LHCN-M2 (cell line): ENCODE measurements at places on chromosomes 2 and 18.
A peak's percentile ranks its signal among the peaks of the same experiment; 100 is the strongest.

- DNase-seq, result no peak
Measured at GRCh38 chr2:854460-854859, 96.2 kb upstream of the SNTG2 start.

- DNase-seq, result no peak
Measured at GRCh38 chr2:1499033-1499795, 86.0 kb downstream of the TPO start.

DNA sequence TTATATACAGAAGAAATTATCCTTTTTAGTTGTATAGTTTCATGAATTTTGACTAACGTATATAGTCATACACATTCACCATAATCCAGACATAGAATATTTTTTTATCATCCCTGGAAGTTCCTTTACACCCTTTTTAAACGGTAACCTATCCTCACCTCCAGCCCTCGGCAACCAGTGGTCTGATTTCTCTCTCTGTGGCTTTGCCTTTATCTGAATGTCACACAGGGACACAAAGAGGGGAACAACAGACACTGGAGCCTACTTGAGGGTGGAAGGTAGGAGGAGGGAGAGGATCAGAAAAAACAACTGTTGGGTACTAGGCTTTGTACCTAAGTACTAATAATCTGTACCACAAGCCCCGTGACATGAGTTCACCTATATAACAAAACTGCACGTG, 191.9 kb downstream of the MC4R start:
- no peak for DNase-seq

DNA sequence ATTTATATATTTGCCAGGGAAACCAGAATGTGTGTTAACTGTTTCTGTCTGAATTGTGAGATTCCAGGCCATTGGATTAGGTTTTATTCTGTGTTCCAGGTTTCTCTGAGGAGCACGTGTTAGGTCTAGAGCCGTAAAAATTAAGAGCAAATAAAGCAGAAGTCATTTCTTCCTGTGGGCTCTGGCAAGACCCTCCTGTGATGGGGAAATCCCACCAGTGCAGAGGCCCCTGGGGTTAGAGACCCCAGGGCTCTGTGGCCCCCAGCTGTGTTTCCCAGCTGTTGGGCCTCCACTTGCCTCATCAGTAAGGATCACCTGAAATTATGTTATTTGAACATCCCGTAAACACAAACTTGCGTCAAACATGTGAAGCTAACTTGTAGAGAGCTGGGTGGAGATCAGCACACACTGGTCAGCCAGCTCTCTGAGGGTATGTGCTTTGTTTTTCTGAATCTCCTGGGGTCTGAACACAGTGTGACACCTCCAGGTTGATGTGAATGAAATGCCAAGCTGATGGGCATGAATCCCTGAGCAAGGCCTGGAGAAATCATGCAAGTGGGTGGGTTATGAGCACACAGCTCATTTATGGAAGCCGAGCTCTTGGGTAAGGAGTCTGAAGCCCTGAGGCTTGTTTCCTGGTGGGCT, 50.3 kb downstream of the HK2 start:
- DNase-seq, result no peak

DNA sequence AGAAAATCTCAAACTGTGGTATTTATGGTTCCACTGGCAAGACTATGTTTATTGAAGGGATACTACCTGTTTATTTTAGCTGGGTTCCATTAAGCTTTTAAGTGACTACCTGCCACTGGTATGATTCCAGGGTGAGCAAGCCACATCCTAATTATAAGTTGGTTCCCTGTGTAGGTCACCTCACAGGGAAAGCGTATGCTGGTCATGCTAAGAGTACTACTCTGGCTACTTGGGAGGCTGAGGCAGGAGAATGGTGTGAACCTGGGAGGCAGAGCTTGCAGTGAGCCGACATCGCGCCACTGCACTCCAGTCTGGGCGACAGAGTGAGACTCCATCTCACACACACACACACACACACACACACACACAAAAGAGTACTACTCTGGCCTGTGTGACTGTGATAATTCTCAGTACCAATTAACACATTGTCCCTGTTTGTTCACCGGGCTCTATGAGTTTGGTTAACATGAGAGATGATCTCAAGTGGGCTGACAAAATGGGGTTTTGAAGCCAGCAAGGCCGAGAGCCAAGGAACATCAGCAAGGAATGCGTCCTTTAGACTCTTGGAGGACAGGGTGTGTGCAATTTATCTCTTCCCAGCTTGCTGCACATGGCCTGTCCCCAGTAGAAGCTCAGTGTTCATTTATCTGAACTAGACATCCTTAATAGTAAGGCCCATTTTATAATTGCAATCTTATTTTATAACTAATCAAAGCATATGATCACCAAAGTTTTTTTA, 15.2 kb upstream of the ITSN2 start:
- DNase-seq, result no peak

DNA sequence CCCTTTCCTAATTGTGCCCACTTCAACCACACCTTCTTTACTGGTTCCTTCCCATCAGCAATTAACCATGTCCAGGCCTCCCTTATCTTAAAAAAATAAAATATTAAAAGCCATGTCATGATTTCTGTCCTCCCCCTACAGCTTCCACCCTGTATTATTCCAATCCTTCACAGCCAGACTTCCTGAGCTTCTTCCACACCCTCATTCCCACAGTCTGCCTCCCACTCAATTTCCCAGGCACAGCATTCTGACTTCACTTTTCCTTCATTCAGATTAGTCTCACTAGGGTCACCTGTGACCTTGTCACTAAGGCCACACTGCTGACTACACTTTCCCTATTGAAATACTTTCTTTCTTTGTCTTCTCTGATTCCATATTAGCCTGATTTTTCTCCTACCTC, 159.4 kb downstream of the DIS3L2 start:
- DNase-seq, result no peak

DNA sequence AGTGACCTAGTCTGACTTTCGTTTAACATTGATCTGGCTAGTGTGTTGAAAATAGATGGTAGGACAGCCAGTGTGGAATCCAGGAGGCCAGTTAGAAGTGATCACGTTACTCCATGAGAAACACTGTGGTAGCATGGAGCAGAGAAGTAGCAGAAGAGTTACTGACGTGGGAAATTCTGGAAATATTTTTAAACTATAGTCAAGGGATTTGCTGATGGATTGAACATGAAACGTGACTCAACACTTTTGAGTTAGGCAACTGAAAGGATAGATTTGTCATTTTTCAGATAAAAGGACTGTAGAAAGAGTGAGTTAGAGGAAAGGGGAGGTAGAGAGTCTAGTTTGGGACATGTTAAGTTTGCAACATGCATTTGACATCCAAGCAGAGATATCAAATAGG, 130.4 kb downstream of the IRS1 start:
- DNase-seq, result no peak

DNA sequence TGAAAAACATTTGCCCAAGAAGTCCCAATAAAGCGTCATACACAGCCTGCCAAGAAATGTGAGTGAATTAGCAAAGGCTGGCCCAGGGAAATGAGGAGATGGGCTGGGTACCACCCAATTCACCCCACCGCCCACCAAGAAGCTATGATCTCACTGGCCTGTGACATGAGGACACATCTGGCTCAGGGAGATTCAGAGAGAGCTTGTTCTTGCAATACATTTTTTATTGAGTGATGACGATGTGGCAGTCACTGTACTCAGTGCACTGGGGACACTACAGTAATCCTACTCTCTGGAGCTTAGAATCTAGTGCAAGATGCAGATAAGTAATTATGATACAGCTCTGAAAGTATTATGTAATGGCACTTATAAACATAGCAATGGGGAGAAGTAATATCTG, 64.6 kb upstream of the IGFBP2 start:
- DNase-seq, result no peak

GRCh38 chr2:96947949-96948833, 38.2 kb downstream of the FAM178B start:
- no peak for DNase-seq

DNA sequence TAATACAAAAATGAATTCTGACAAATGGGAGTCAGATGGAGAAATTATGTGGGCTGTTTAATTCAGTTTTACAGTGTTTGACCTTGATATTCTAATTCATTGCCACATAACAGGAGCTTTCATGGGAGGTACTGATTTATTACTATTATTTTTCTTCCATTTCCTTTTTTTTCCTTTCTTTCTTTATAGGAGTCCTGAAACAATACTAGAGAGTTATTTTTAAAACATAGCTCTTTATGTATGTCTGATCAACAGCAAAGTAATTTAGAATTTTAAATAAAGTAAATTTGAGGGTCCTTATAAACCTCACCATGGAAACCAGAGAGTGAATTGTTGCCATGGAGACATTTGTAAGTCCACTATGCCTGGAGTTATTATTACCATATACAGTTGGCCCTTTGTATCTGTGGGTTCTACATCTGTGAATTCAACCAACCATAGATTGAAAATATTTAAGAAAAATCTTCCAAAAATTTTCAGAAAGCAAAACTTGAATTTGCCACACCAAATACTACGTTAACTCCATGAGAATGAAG, 40.9 kb upstream of the PPP4R1 start:
- no peak for DNase-seq

DNA sequence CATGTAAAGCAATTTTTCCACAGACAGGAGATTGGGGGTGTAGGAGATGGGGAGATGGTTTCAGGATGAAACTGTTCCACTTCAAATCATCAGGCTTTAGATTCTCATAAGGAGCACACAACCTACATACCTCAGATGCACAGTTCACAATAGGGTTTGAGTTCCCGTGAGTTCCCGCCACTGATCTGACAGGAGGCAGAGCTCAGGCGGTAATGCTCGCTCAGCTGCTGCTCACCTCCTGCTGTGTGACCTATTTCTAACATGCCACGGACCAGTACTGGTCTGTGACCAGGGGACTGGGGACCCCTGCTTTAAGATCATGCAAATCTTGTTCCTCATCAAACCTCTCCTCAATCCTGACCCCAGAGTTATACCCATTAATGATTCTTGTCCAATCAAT, 70.1 kb downstream of the RPE start:
- no peak for DNase-seq

DNA sequence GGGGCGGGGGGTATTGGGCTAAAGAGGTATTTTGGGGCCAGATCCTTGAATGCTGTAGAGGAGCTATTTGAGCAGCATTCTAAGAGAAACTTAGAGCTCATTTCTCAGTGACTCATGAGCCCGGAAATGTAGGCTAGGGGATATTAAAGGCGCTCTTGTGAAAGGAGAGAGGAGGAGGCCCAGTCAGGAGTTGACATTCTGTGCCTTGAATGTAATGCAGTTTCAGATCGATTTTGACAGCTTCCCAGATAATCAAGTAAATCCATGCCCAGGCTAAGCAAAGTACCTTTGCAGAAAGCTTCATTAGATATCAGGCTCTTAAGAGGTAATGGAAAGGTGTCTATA, 1.5 kb downstream of the CAB39 start:
- DNase-seq, result peak; percentile 74

GRCh38 chr2:214674278-214674677, 135.2 kb downstream of the BARD1 start:
- no peak for DNase-seq

DNA sequence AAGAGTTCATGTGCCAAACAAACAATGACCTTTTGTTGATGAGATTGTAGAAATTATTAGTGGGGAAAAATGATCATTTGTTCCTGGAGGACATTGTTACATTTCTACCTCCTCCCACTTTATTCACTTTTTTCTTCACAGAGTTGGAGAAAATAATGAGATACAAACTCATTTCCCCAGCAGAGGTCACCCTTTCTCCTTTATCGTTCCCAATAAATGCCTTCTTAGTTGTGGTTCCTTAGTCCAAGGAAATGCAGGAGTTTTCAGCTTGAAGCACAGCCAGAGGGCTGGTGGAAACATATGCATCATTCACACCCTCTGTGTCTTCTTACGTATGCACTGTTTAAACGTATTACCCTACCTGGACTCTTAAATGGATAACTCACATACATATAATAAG, 108.8 kb downstream of the SLC4A3 start:
- peak; percentile 67 for DNase-seq

- DNase-seq, result no peak
Measured at GRCh38 chr2:176979981-176980710, 232.4 kb upstream of the HNRNPA3 start.

- DNase-seq, result no peak
Measured at GRCh38 chr2:155547571-155547970, 785.0 kb downstream of the NR4A2 start.

- DNase-seq, result no peak
Measured at GRCh38 chr2:120851116-120851773, 115.6 kb downstream of the GLI2 start.

- no peak for DNase-seq
Measured at GRCh38 chr2:217419055-217419671, 559.3 kb upstream of the TNP1 start.

- no peak for DNase-seq
Measured at GRCh38 chr2:113060396-113060795, 1.4 kb downstream of the IL36RN start.

DNA sequence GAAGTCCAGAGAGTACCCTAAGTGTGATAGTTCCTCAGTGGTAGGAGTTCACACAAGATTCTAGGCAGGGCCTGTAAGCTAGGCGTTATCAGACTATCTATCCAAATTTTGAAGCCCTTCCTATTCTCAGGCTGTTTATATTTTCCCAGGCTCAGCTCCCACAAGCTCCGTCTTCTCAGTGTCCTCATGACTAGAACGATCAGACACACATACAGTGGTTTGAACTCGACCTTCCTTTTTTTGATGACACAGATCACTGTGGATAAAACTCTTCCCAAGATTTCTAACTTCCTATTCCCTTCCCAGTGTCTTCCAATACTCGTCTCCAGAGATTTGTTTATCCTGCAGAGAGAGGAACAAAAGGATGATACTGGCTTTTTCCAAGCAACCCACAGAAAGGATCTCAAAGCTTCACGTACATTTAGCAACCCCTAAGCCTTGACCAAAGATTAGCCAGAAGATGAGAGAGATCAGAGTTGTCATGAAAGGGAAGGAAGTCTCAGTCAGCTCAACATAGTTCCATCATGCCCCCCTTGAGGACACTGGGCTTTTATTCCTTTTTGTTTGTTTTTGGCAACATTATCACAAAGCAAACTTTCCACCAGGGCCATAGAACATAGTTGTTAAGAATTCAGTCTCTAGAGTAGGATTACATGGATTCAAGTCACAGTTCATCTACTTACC, 42.3 kb upstream of the DOK6 start:
- no peak for DNase-seq

DNA sequence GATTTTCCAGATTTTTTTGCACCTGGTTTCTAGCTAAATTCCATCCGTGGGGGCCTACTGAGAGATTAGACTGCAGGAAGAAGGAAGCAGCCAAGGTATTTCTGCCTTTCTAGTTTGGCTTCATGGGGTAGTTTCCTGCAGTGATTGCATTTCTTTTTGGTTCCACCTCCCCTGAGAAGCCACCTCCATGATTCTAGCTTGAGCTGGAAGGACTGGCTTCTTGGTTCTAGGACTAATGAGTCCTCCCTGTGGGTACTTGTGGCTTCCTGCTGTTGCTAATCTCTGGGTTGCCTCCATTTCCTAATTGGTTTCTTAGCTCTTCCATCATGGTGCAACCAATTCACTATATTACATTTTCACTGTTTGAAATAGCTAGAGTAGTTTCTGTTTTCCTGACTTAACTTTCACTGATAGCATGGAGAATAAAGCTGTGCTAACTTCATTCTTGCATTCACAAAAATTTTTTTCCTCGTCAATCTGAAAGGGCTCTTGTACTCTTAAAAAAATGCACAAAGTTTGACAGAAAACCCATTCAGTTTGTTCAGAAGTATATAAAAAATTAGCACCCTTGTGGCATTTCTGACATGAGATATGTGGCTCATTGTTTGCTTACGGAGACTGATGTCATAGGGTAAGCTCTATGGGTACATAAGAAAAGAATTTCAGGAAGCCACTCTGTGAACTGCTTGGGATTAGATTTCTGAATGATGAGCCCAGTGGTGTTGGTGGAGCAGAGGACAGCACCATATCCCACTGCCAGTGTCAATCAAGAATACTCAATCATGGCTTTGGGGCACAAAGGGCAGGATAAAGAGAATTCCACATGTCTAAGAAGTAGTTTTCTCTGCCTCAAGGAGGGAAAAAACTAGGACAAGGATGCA, 242.8 kb upstream of the RBMS1 start:
- DNase-seq, result peak; percentile 97
